ENCODE measurements at places on chromosomes 11 and 22.

- no peak for DNase-seq
These were observed 8.3 kb downstream of the CYB561A3 start for GRCh38 chr11:61353131-61354067.

DNA sequence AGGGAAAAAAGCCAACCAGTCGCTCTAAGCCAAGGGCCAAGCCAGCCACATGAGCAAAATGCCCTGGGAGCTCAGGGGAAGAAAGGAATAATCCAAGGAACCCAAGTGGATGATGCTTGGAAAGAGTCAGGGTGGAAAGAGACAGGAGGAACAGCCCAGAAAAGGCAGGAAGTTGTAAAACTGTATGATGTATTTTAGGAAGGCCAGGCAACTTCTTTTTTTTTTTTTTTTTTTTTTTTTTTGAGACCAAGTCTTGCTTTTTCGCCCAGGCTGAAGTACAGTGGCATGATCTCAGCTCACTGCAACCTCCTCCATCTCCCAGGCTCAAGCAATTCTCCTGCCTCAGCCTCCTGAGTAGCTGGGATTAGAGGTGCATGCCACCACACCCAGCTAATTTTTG, 1.6 kb downstream of the LGALS12 start:
- DNase-seq, result no peak

- no peak for DNase-seq
These were observed 437.0 kb downstream of the TBC1D22A start for GRCh38 chr22:47199261-47199978.

DNA sequence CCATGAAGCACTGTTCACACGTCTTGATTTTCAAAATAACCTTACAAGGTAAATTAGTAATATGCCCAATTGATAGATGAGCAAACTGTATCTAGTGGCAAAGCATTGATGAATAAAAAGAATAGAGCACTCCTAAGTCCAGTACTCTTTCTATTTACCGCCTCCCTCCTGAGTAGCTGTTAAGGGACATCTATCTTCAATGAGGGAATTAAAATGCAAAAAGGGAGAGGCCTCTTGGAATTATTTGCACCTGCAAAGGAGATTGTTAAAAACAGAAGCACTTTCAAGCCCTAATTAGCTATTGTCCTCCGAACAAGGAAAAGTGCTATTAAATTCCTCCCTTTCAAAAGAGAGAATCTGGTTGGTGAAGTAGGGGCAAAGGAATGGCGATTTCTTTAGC, 6.8 kb upstream of the GALNT18 start:
- no peak for DNase-seq

DNA sequence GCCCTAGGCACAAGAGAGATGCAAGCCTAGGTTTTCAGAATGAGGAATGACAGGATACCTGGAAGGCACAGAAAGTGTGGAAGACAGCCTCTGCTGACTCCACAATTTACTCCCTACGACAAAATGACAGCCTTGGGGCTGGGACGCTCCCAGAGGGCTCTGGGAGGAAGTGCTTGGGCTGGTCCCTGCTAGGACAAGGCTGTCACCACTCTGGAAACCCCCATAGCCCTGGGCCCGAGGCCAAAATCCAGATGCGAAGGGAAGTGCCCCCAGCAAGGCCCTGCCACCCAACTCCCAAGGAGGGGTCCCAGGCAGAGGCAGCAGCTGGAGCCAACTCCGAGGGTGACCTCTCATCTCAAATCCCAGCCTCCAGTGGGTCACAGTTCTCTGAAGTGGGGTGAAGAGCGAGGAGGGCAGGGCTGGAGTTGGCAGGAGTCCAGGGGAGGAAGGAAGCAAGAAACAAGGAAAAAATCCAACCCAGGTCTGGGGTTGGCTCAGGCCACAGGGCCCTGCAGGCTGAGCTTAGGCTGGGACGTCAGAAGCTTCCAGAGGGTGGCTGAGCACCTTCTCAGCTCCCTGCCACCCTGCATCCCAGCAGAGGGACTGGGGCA, 6.3 kb upstream of the CDC42EP2 start:
- no peak for DNase-seq

GRCh38 chr11:108825381-108825780, 160.5 kb downstream of the DDX10 start:
- peak; percentile 66 for DNase-seq

DNA sequence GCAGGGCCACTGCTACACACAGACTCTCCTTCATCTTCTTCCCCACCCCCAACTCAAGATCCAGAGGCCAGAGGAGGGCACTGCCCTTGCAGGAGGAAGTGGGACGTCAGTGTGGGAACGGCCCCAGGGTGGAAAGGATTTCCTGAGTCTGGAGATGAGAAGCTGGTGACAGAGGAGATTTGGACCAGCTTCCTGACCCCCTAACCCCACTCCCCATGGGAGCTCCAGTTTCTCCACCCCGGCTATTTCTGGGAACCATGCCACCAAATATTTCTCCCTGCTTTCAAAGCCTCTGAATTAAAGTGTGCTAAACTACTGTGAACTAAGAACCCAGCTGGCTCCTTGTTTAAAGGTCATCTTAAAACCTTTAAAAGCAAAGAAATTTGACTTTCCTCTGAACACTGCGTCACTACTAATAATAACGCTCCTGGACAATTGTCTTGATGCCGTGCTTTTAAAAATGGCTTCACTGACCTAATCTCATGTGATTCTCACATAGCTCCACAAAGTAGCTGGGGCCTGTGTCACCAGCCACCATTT, 46.6 kb downstream of the CWC15 start:
- DNase-seq, result no peak

- DNase-seq, result no peak
These were observed 1294.8 kb downstream of the TBC1D22A start for GRCh38 chr22:48057116-48057835.

DNA sequence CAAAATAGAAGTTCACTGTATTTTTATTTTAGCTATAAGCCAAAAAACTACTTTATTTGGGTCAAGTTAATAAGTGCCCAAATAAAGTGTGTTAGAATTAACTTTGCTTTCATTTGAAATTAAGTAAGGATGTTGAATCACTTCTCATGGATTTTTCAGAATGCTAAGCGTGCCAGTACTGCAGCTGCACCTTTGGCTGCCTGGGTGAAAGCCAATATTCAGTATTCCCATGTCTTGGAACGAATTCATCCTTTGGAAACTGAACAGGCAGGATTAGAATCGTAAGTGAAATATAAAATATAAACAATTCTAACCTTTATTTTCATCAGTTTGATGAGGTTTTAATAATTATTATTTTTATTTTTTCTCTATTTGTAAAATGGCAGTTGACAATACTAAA, 113.6 kb downstream of the DYNC2H1 start:
- no peak for DNase-seq

- DNase-seq, result no peak
These were observed 100.7 kb upstream of the THY1 start for GRCh38 chr11:119523539-119524157.

DNA sequence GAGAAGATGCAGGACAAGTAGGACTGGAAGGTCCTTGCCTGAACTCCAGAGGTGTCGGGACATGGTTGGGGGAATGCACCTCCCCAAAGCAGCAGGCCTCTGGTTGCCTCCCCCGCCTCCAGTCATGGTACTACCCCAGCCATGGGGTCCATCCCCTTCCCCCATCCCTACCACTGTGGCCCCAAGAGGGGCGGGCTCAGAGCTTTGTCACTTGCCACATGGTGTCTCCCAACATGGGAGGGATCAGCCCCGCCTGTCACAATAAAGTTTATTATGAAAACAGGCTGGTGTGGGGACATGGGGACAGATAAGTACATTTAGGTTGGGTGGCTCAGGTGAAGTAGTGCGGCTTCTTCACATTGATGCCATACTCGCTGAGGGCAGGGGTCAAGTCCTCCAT, 1.4 kb downstream of the TAF10 start:
- DNase-seq, result no peak

DNA sequence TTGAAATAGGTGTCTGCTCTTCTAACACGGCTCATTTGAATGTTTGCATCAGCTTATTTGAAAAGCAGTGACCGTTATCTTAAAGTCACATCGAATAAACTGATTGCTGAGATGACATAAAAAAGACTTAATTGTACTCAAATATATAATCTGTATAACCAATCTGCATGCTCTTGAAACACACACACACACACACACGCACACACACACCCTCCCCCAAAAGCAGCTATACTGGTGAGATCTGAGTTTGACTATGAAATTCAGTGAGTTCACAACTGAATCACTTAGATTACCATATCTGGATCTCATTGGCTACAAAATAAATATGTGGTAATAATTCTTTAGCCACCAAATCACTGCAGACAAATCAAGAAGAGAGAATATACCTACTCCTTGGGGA, 3.8 kb upstream of the IFTAP start:
- no peak for DNase-seq

DNA sequence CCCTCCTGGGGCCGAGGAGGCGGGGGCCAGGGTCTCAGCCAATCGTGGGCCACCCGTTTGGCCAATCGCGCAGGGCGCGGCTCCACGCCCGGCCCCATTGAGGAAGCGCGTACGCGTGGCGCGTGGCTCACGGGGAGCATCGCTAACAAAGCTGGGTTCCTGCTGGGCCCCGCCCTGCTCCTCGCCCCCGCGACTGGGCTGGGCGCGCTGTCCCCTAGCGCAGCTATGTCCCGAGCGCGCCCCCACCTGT, 614 bp upstream of the ASCL2 start:
- no peak for DNase-seq

- no peak for DNase-seq
These were observed 1.2 kb upstream of the EED start for GRCh38 chr11:86243396-86243795.

DNA sequence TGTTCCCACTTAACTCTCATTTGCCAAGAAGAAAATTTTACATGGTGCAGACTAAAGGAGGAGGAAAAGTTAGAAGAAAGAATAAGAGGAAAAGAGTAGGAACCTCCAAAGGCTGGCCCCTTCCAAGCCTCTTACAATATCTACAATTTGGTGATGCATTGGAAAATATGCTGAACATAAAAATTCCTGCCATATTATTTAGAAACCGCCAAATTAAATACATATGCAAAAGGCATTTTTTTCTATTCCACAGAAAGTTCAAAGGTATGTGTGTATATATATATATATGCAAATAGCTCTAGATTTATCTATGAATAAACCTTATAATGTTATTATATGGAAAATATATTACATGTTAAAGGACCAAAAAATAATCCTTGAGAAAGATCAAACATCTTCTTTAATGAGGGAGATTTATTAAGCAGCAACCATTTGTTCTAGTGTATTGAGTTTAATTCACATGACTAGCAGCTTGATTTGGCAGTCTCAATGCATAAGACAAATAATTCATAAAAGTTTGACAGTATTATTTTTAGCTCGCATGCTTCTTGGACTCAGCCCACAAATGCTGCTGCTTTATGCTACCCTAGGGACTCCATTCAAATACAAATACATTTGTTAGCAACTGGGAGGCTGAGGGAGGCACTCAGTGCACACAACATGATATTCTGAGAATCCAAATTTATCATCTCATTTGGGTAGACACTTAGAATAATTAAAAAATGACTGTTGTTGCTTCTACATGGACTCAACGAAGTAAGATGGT, 184.9 kb downstream of the SBF2 start:
- no peak for DNase-seq

GRCh38 chr11:35412285-35412684, 7.1 kb downstream of the SLC1A2 start:
- DNase-seq, result peak; percentile 13

DNA sequence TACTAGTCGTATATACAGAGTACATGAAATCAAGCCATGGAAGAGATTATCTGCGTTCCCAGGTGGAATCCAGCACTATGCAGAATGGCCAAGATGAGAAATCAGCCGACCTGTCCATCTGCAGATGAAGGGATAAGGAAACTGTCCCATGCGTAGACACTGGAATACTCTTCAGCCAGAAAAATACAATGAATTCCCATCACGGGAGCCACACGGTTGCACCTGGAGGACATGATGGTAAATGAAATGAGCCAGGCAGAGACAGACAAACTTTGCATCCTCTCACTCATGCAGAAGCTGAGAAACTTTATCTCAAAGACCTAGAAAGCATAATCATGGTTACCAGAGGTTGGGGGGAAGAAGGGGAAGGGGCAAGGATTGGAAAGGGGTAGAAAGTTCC, 111.9 kb upstream of the TOP3B start:
- DNase-seq, result no peak

GRCh38 chr11:108929241-108929640, 264.4 kb downstream of the DDX10 start:
- peak; percentile 99 for DNase-seq

DNA sequence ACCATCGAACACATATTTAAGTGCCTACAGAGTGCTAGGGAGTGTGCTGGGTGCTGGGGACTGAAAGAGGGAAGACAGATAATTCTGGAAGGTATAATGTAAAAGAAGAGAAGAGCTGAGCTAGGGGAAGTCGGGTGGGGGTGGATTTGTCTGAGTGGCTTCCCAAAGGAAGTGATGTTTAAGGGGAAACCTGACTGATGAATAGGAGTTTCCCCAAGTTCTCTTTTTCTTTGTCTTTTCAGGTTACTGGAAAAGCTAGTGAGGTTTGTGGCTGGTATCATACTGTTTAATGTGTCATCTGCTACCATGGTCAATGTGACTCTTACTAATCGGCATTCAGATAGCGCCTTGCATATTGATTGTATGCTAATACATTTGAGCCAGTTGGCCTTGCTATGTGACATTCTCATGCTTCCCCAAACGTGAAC, 151.6 kb upstream of the MTMR2 start:
- DNase-seq, result no peak

DNA sequence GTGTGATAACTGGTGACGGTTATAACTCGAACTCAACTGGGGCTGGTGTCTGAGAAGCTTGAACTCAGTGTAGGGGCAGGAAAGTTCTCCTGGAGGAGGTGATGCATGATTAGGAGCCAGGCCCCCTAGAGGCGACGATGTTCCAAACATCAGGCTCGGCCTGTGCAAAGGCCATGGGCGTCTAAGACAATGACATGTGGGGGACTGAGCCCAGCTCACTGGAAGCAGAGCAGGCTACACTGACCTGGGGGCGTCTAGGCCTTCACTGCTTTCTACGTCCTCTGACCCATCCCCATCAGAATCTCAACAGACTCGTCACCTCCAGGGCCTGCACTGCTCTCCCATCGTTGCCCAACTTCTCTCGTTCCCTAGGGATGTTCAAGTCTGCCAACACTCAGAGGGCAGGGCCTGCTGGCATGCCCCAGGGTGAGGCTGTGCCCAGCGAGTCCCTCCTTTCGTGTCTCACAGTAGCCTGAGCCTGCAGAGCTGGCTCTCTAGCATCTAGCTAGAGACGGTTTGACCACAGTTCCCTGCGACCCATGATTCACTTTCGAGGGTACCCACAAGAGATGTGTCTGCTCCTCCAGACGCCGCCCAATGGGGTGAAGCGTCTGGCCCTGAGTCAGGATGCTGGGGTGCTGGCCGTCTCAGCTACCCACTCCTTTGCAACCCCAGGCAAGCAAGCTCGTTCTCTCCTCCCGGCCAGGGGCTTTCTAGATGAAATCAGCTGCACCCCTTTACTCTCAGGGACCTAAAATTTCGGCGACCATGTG, 1.1 kb upstream of the ATG16L2 start:
- peak; percentile 72 for DNase-seq

DNA sequence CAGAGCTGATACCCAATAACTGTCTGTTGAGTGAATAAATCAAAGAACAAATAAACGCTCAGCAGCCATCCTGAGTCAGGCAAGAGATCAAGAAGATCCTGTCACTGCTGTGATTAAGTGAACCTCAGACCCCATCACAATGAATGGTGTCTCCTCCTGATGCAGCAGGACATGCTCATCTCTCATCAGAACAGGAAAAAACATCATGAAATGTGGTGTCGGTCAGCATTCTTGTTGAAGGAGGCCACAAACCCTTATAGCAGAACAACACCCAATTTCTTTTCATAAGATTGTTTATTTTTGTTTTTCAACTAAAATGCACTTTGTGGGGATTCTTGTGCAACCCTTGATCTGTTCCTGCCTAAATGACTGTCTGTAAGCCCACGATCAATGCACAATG, 60.3 kb downstream of the SYTL2 start:
- DNase-seq, result no peak

- no peak for DNase-seq
These were observed 47.5 kb downstream of the IGLL5 start for GRCh38 chr22:22935056-22935545.

Measured in bronchial epithelial cell (primary cell).